Peyer's patch (tissue), 4 donors: ENCODE measurements at places on chromosomes 12 and 14.
A peak's percentile ranks its signal among the peaks of the same experiment; 100 is the strongest.

- DNase-seq: no peak
Measured at GRCh38 chr12:79897617-79898016, 37.3 kb downstream of the PPP1R12A start.

- DNase-seq: no peak
Measured at GRCh38 chr12:100661300-100661951, 87.9 kb downstream of the GAS2L3 start.

- no peak for DNase-seq
Measured at GRCh38 chr12:52294803-52295202, 3.5 kb upstream of the KRT81 start.

DNA sequence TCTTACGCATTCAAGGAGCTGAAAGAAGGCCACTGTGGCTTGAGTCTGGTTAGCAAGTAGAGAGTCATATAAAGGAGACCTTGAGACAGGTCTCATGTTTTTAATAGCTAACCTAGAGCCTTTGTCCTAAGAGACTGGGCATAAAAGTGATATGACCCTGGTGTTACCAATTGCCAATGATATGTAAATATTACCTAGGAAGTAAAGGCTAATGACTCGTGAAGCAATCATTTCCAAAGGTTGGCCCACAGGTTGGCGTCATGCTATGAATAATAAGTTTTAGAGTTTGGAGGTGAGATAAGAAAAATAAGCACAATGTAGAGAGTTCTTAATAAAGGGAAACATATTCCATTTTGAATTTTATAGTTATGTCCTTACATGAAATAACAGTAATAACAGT lies 116.6 kb upstream of the PLEKHA5 start:
- DNase-seq: no peak

DNA sequence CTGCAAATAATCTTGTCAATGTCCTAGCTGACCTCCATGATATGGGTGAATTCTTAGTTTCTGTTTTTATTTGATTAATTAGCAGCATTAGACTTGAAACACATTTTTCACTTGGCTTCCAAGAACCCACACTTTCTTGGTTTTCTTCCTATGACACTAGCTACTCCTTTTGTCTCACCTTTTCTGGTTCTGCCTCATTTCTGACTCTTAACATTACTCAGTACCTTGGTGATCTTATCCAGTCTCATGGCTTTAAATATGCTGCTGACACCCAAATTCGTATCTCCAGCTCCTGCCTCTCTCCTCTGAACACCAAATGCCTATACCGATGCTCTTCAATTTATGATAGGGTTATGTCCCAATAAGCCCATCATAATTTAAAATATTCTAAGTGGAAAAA lies 32.0 kb upstream of the SSTR1 start:
- no peak for DNase-seq

GRCh38 chr12:100403446-100403845 lies 46.6 kb downstream of the SLC17A8 start:
- DNase-seq: no peak

GRCh38 chr12:916240-916639 lies 33.3 kb downstream of the RAD52 start:
- peak; percentile 60 for DNase-seq

DNA sequence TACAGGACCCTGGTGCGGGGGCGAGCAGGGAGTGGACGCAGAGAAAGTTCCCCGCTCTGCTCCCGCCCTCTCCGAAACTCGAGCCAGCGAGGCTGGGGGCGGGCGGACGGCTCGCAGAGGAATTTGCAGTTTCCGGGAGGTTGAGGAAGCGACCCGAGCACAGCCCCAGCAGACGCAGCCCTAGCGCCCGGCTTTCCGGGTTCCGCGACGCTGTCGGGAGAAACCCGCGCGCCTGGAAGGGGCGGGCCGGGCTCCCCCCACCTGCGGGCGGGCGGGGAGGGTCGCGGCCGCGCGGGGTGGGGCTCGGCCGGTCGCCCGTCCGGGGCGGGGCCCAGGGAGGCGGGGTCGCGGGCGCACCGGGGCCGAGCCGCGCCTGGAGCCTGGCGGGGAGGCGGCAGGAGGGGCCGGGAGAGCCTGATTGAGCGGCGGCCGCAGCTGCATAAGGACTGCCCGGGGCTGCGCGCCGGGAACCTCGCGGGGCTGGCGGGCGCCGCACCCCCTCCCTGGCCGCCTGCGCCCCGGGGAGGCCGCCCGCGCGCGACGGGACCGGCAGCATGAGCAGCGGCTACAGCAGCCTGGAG lies at the start of gene RASSF3:
TSS of gene RASSF3 (plus strand) at position 417 of the 581 bp plus-strand sequence. CDS start at position 555, 138 bp downstream.
- peak; percentile 88 for DNase-seq

GRCh38 chr12:133165776-133166175 lies 15.5 kb upstream of the ZNF268 start:
- DNase-seq: no peak

GRCh38 chr14:100587086-100587762 lies at the start of gene BEGAIN:
TSS of gene BEGAIN (minus strand) at chr14:100587417. CDS start at chr14:100587290, 127 bp downstream.
- peak; percentile 65 for DNase-seq

GRCh38 chr14:65238456-65238855 lies 136.1 kb upstream of the MAX start:
- no peak for DNase-seq

DNA sequence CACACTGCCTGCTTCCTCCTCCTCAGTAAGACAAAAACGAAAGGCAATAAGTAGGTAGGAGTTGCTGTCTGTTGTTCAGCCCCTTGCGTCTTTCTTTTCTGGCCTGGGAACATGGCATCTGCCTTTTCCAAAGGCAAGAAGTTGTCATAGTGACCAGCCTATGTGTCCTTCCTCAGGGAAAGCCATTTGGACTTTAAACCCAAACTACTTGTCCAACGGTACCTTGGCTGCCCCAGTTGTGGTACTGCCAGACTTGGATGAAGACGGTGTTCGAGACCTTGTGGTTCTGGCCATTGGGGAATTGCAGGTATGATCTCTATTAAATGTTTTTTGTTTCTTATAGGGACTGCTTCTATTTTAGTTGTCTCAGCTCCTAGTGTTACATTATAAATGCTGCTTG lies 18.5 kb downstream of the FAM234B start:
- no peak for DNase-seq

- DNase-seq: no peak
Measured at GRCh38 chr12:2509137-2509536, 285.6 kb upstream of the FKBP4 start.

DNA sequence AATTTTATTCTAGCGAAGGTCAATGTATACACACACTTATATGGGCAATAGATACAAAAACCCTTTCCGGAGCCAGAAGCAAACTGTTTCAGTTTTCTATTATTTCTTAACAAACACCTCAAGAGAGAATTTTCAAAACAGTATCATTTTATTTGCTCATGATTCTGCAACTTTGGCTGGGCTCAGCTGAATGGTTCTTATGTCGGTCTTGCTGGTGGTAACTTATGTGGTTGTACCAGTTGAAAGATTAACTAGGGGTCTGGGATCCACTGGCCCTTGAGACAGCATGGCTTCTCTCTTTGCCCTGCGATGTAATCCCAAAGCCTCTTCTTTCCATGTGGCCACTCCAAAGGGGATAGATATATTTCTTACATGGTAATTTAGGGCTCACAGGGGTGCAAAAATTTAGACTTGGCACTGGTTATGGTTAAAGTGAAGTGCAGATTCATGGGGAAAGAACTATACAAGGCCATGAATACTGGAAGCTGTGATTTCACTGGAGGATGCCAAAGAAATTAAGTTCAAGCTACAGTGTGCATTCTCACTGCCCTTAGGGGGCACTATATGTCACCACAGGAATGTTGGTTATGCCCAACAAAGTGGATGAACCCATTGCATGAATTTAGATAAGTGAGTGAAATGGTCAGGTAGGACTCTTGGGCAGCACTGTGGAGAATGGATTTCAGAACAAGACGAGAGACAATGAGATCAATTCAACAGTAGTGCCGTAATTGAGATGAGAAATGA lies 94.3 kb upstream of the NAV3 start:
- no peak for DNase-seq

DNA sequence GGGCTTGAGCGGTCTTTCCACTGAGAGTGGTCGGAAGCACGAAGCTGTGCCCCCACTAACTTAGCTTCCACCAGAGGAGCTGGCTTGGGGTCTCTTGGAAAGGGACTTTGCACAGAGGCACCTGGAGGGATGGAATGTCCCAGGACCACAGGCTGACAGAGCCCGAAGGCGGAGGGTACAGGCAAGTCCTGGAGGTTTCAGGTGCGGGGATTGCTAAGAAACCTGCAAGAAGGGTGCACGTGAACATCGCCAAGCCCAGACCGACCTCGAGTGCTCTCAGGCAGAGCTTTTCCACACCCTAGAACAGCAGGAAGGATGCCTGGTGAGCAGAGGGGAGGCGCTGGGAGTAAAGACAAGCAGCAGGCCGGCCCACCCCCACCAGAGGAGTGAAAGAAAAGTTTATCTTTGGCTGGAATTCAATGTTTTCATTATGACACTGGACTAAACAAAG lies 61.6 kb downstream of the SERPINA3 start:
- no peak for DNase-seq

DNA sequence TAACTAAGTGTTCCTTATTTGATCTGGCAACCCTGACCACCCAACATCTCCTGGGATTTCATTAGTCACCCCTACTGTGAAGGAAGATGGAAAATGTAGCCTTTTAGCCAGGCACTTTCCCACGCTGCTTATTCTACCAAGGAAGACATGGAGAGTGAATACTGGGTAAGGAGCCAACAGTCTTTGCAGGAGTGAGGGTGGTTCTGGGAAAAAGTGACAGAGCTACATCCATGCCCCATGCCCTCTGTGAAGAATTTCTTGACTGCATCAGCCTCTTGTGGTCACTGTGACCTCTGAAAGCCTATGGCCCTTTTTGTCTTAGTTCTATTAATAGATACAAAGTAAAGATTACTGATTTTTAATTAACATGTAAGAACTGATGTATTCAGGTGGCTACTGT lies 196.0 kb upstream of the EEA1 start:
- DNase-seq: no peak

- no peak for DNase-seq
Measured at GRCh38 chr12:78028426-78028825, 197.7 kb downstream of the NAV3 start.
